NCI-H748 treated with DMSO at 0.1 percent for 48 hours (cell line): ENCODE measurements at places on chromosomes 1 and 21.

DNA sequence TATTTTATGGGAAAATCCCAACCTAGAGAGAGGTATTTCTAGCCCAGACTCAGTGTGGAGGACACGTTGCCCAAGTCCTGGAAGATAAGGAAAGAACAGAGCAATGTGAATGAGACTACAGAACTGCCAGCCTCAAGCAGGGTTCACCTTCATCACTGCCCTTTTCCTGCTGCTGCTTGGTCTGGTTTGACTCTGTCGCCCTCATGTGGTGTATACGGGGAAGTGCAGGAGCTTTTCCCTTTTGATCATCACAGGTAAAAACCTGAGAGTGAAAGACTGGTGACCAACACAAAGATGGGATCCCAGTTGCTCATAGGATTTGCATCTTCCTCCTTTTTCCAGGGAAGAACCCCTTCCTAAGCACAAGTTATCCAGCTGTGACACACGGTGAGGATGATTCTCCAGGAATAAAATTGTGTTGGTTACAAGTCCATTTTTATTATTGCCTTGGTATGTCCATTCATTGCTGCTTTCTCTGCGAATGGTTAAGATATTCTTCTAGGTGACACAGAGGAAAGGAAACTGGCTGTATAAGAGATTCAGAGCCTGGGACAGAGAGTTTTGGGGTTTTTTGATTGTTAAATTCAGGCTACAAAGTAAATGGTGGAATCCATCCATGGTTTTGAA, 89.5 kb upstream of the CD53 start:
- DNase-seq = peak; percentile 53

DNA sequence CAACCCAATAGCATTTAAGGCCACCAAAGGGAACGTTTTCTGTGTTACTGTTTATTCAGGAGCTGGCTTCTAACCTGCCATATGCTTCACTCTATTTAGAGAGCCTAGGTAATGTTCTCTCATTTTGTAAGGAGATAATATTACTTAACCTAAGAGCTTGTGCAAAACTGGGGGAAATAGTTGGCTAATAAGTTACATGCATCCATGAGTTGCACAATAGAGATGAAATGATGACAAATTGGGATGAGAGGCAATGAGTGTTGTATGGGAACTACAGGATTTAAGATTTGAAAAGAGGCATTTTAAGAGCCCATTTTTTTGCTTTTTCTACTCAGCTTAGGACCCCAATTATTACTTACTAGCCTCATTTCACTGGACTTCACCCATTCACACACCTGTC, 151.0 kb downstream of the ST6GALNAC3 start:
- no peak for DNase-seq

- no peak for DNase-seq
Observed at GRCh38 chr1:215637041-215637573, 70.0 kb downstream of the KCTD3 start.

DNA sequence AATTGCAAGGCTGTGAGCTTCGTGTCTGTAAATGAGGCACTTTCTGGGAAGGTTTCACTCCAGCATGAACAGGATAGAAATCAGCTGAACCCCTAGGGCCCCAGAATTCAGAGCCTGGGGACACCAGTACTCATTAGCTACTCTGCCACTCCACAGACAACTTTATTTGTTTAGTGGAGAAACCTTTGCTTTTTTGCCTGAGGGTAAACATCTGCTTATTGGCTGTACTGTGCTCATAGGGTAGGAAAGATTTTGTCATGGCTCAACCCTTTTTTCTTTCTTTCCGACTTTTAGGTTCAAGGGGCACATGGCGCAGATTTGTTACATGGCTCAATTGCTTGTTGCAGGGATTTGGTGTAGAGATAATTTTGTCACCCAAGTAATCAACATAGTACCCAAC, 138.4 kb upstream of the BACE2 start:
- DNase-seq = peak; percentile 16

- no peak for DNase-seq
Observed at GRCh38 chr1:211724687-211725196, 49.3 kb upstream of the NEK2 start.

DNA sequence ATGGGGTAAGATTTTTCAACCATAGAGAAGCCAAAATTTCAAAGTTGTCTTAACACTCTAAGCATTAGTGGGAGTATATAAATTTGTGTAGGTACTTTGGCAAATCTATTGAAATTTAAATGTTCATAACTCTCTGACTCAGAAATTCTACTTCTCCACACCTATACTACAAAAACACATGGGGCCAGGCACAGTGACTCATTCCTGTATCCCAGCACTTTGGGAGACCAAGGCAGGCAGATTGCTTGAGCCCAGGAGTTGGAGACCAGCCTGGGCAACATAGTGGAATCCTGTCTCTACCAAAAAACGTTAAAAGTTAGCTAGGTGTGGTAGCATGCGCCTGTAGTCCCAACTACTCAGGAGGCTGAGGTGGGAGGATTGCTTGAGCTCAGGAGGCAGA, 41.3 kb upstream of the RAVER2 start:
- DNase-seq = no peak
